A549 treated with ZK216348 at 1 μM for 4 hours (cell line): ENCODE measurements at places on chromosomes 7 and 10. TPM values are rescaled to one million over a fixed set of nuclear protein-coding genes. Genes with fewer than 3 reads are reported as not detected.

The CTAGE8 gene
- not detected in 5 replicates for total RNA-seq

The SFRP4 gene
- total RNA-seq, result 2.5 to 7.7 TPM (median 5.3 TPM) in 5 replicates

The GIMAP2 gene
- total RNA-seq, result not detected in 5 replicates

The FEZF1 gene
- total RNA-seq, result not detected in 5 replicates

The AVL9 gene
- total RNA-seq, result 17.9 to 34.3 TPM (median 27.3 TPM) in 5 replicates

The PAPSS2 gene
- total RNA-seq, result 16.1 to 24.0 TPM (median 21.9 TPM) in 5 replicates

The CLDN4 gene
- total RNA-seq, result 2.5 to 7.0 TPM (median 5.0 TPM) in 5 replicates

The CALML3 gene
- not detected in 5 replicates for total RNA-seq

The CARD11 gene
- total RNA-seq, result 1.2 to 2.5 TPM (median 1.6 TPM) in 5 replicates

The IDI2 gene
- not detected in 5 replicates for total RNA-seq
